Activated CD4-positive, alpha-beta T cell treated with anti-CD3 and anti-CD28 coated beads for 36 hours (primary cell): ENCODE measurements at places on chromosomes 13 and 19. TPM values are rescaled to one million over a fixed set of nuclear protein-coding genes. Genes with fewer than 3 reads are reported as not detected.

ZNF540 gene
- total RNA-seq: 1.1 TPM

BEST2 gene
- not detected for total RNA-seq

PALM3 gene
- total RNA-seq: not detected

KLK14 gene
- total RNA-seq: 1.1 TPM

ZNF99 gene
- not detected for total RNA-seq

DNA sequence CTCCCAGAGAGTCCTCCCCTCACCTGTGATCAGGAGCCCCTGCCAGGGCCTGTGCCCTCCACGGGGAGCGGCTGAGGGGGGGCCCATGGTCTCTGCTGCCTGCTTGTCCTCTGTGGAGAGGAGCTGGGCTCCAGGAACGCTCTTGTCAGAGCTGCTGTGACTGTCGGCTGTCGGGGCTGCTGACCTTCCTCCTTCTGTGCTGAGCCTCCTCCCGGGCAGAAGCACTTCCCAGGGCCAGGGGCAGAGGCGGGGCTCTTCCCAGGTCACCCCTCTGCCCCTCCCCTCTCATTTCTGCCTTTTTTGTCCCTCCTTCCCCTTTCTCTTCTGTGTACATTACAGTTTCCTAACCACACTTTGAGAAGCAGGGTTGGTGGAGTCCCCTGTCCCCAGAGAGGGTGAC is at the start of gene CEACAM4:
CEACAM4 (minus strand) TSS at position 198 of the 400 bp plus-strand sequence; CDS start at position 87, 111 bp downstream.
- peaks cover 10% of the 10 kb centered on the region for H3K27me3 ChIP-seq
- no peak within 1 kb of the TSS for H3K4me3 ChIP-seq
- no peak within 1 kb of the TSS for H3K27ac ChIP-seq
- H3K4me1 ChIP-seq: no peaks in the 10 kb centered on the region
- H3K36me3 ChIP-seq: no peaks in the 10 kb centered on the region

GRCh38 chr13:48603375-48603774 is 50.4 kb upstream of the CYSLTR2 start:
- no peak overlapping the region for H3K27ac ChIP-seq
- no peak for DNase-seq
- peaks cover 6% of the 10 kb centered on the region for H3K4me1 ChIP-seq
- H3K4me3 ChIP-seq: no peak overlapping the region

DNA sequence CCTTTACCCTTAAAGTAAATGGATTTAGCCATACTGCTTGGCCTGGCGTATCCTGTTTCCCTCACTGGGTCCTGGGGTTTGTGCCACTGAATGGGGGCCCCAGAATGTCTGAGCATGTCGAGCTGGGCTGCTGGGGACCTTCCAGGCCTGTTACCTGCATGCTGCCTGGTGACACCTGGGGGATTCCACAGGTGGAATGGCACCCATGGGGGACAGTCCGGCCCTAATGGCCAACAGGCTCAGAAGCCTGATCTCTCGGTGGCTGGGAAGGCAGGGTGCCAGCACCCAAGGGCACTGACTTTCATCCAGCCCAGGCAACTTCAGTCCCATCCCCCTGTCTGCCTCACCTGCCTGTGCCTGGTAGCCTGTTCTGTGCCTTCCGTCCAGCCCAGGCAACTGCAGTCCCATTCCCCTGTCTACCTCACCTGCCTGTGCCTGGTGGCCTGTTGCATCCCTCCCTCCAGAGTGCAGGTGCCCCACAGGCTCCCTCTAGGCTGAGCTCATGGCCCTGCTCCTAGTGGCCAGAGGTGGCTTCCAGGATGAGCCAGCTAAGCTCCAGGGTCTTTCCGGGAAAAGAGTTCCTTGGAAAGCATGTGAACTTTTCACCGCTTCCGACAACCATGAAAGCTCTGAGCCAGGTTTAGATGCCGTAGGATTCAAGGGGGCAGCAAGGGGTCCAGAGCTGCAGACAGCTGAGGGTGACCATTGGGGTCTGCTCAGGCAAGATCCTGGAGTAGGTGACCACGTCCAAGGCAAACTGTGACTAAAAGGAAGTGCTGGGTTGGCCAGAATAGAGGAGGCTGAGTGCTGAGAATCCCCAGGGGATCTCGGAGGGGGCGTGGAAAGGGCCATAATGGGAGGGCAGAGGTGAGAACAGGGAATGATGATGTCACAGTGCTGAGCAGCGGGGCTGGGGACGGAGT is 30.3 kb upstream of the ZNF492 start:
- H3K4me1 ChIP-seq: no peaks in the 10 kb centered on the region
- peaks cover 2% of the 10 kb centered on the region for H3K27me3 ChIP-seq

DNA sequence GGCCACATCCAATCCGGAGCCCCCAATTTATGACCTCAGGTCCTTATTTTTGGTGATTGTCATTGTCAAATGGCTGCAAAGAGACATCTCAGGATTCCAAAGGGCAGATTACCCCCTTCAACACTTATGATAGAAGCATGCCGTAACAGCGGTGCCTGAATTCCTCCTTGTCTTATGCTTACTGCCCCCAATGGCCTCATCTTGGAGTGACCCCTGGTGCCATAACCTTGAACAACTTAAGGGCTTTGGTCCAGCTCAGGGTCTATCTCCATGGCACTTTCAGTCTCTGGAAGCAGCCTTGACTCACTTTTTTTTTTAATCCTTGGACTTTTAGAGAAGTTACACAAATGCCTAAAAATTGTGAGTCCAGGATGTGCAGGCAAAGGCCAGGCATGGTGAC is 171.6 kb upstream of the ZNF507 start:
- no peaks in the 10 kb centered on the region for H3K36me3 ChIP-seq
- no peak overlapping the region for H3K4me3 ChIP-seq

DNA sequence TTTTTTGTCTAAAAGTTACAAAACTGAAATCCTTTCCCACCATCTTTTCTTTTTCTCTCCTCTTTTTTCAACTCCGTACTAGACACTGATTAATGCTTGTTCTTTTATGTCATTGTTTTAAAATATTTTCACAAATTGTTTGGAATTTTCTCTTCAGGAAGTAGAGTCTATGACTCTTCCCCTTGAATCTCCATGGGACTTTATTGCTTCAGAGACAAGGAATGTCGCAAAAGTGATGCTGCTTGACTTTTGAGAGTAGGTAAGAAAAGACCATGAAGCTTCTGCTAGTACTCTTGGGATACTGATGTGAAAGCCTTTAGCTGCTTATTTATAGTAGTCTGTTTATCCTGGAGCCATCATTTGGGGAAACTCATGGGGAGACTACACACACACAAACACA is 260.1 kb upstream of the SLC10A2 start:
- H3K4me1 ChIP-seq: no peaks in the 10 kb centered on the region
- no peak for DNase-seq
- H3K27ac ChIP-seq: no peak overlapping the region
- H3K36me3 ChIP-seq: no peaks in the 10 kb centered on the region
- no peak overlapping the region for H3K4me3 ChIP-seq

DNA sequence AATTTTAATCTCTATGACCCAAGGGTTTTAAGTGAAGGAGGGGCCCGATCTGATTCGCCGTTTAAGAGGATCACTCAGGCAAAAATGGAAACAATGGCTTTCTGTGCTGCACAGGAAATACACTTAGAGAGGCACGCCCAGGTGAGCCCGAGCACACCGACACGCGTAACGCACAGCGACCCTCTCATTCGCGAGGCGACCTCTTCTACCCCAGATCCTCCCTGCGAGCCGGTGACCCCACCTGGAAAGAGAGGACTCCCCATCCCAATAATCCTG is 216 bp downstream of the SH2D3A start:
- H3K4me3 ChIP-seq: peak overlapping the region; percentile 83
- H3K4me1 ChIP-seq: peaks cover 37% of the 10 kb centered on the region
- peak overlapping the region; percentile 94 for H3K27ac ChIP-seq
- peaks cover 5% of the 10 kb centered on the region for H3K36me3 ChIP-seq
- DNase-seq: no peak

DNA sequence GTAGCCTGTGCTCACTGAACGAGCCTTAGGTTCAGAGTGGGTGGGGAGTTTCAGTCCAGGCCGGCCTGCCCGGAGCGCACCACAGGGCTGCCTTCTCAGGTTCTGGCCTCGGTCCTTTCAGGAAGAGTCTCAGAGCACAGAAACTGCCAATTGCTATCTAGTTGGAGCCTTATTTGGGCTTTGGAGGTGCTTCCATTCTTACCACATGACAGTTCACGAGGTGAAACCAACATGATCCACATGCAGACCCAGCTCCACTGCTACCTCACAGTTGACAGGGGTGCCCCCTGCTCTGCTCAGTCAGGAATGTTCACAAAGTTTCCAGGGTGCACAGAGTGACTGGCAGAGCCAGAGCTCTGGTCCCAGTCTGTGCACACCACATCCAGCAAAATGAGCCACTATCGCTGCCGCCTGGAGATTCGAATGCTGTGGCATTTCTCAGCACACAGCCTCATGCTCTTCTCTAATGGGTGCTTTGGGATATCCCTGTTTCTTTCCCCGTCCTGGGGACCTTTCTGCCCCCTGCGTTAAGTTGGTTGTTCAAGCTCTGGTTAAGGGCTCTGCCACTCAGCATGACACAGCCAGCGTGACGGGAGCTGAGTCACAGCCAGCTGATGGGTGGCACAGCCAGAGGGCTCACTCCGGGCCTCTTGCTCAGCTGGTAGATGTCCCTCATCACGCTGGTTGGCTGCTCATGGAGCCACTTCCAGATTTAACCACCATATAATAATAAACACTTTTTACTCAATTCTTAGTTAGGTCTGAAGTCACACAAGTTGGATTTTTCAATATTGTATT is 7.5 kb upstream of the SACS start:
- no peaks in the 10 kb centered on the region for H3K27me3 ChIP-seq
- H3K4me3 ChIP-seq: no peak overlapping the region
- no peak for DNase-seq

GRCh38 chr13:99133848-99134247 is 66.8 kb upstream of the UBAC2 start:
- H3K36me3 ChIP-seq: no peaks in the 10 kb centered on the region
- no peak overlapping the region for H3K4me3 ChIP-seq
- no peaks in the 10 kb centered on the region for H3K27me3 ChIP-seq
- DNase-seq: no peak
- no peaks in the 10 kb centered on the region for H3K4me1 ChIP-seq
- no peak overlapping the region for H3K27ac ChIP-seq

- no peak overlapping the region for H3K27ac ChIP-seq
- no peaks in the 10 kb centered on the region for H3K36me3 ChIP-seq
- H3K27me3 ChIP-seq: peaks cover 7% of the 10 kb centered on the region
- no peaks in the 10 kb centered on the region for H3K4me1 ChIP-seq
- no peak overlapping the region for H3K4me3 ChIP-seq
Measured at GRCh38 chr13:76845865-76846264, 40.3 kb downstream of the KCTD12 start.

- H3K27ac ChIP-seq: no peak overlapping the region
- no peaks in the 10 kb centered on the region for H3K36me3 ChIP-seq
- H3K27me3 ChIP-seq: peaks cover 7% of the 10 kb centered on the region
- DNase-seq: peak; percentile 73
- H3K4me3 ChIP-seq: no peak overlapping the region
Measured at GRCh38 chr13:29707876-29708543, 112.5 kb upstream of the SLC7A1 start.

- peaks cover 76% of the 10 kb centered on the region for H3K4me1 ChIP-seq
- no peak overlapping the region for H3K4me3 ChIP-seq
- no peaks in the 10 kb centered on the region for H3K27me3 ChIP-seq
- H3K36me3 ChIP-seq: peaks cover 58% of the 10 kb centered on the region
- peak overlapping the region; percentile 53 for H3K27ac ChIP-seq
- DNase-seq: no peak
Measured at GRCh38 chr19:42204664-42205063, 12.8 kb downstream of the DEDD2 start.

- no peak overlapping the region for H3K27ac ChIP-seq
- no peak for DNase-seq
- H3K27me3 ChIP-seq: no peaks in the 10 kb centered on the region
Measured at GRCh38 chr19:57078802-57079201, 41.0 kb upstream of the USP29 start.

DNA sequence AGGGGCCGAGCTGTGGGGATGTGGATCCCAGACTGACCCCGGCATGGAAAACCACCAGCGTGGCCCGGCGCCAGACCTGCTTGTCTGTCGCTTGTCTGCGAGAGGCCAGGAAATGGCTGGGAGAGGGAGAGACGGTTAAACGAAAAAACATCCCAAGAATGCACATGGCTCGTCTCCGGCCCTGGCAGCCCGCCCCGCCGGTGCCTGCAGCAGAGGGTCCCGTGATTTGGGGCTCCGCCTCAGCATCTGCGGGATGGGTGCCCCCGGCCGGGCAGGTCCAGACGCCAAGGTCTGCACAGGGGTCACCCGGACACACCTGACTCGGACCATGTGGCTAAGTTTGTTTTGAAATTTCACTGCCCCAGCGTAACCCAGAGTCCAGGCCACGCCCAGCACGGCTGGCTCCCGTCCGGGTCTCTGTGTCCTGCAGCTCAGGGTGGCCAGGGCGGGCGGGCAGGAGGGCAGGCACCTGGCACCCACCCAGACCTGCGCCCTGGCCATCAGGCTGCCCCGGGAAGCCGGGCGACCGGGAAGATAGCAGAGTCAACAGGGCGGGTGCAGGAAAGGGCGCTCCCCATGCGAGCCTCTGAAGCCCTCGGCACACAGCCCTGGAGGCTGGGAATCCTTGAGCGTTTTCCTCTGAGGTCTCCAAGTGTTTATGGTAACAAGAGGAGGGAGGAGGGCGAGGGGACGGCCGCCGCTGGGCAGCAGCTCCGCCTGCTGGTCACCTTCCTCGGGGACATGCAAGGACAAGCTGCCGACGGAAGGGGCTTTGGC is 103.2 kb downstream of the GADD45B start:
- H3K27ac ChIP-seq: no peak overlapping the region
- no peaks in the 10 kb centered on the region for H3K4me1 ChIP-seq
- H3K27me3 ChIP-seq: peaks cover 8% of the 10 kb centered on the region
- H3K4me3 ChIP-seq: no peak overlapping the region
- DNase-seq: peak; percentile 81
- no peaks in the 10 kb centered on the region for H3K36me3 ChIP-seq

DNA sequence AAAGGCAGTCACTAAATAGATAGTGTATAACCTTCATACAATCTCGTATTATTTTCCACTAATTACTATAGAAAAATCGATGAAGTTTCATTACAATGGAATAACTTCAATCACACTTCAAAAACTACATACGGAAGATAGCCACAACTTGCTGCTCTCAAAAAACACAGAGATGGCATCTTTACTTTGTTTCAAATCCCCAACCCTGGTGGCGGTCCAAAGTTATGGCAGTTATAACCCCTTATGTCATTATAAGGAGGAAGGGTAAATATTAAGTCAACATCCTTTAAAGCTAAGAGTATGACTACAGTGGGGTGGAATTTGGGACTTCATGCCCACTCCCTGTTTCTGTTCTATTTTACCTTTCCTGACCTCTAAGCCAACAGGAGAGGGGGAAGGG is 146.5 kb downstream of the LACC1 start:
- no peaks in the 10 kb centered on the region for H3K36me3 ChIP-seq
- no peak for DNase-seq
- H3K4me3 ChIP-seq: no peak overlapping the region

- H3K4me3 ChIP-seq: no peak overlapping the region
- H3K27me3 ChIP-seq: peaks cover 7% of the 10 kb centered on the region
- peaks cover 7% of the 10 kb centered on the region for H3K4me1 ChIP-seq
- H3K36me3 ChIP-seq: no peaks in the 10 kb centered on the region
- DNase-seq: peak; percentile 23
Measured at GRCh38 chr13:26914624-26915023, 154.0 kb upstream of the GPR12 start.

DNA sequence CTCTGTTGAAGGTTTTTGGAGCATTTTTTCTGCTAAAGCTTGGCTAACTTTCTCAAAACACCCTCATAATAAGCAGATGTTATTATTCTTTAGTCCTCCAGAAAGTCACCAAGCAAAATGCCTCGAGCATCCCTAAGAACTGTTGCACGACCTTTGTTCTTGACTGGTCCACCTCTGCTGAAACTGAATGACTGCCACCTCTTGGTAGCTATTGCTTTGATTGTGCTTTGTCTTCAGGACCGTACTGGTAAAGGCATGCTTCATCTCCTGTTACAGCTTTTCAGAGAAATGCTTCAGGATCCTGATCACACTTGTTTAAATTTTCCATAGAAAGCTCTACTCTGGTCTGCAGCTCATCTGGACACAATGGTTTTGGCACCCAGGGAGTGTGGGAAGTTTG is 254.8 kb downstream of the DCT start:
- no peak overlapping the region for H3K27ac ChIP-seq
- H3K27me3 ChIP-seq: peaks cover 5% of the 10 kb centered on the region
- H3K4me3 ChIP-seq: no peak overlapping the region
- H3K4me1 ChIP-seq: no peaks in the 10 kb centered on the region
